CD4-positive, alpha-beta T cell (primary cell): ENCODE measurements at places on chromosomes 13 and 19. TPM values are rescaled to one million over a fixed set of nuclear protein-coding genes. Genes with fewer than 3 reads are reported as not detected.

DNA sequence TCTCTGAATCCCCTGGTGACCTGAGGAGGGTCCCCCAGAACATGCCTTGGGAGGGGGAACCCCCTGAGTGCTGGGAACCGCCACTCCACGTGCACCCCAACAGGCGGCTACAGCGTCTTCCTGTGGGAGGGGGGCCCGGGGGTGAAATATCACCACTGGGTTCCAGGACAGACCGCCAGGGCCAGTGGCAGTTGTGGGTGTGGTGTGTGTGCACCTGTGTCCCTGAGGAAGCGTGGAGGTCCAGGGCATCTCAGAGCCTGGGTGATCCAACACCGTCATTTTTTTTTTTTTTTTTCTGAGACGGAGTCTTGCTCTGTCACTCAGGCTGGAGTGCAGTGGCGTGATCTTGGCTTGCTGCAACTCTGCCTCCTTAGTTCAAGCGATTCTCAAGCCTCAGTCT, 4.2 kb downstream of the ADGRE5 start:
- DNase-seq, result peak; percentile 60

DNA sequence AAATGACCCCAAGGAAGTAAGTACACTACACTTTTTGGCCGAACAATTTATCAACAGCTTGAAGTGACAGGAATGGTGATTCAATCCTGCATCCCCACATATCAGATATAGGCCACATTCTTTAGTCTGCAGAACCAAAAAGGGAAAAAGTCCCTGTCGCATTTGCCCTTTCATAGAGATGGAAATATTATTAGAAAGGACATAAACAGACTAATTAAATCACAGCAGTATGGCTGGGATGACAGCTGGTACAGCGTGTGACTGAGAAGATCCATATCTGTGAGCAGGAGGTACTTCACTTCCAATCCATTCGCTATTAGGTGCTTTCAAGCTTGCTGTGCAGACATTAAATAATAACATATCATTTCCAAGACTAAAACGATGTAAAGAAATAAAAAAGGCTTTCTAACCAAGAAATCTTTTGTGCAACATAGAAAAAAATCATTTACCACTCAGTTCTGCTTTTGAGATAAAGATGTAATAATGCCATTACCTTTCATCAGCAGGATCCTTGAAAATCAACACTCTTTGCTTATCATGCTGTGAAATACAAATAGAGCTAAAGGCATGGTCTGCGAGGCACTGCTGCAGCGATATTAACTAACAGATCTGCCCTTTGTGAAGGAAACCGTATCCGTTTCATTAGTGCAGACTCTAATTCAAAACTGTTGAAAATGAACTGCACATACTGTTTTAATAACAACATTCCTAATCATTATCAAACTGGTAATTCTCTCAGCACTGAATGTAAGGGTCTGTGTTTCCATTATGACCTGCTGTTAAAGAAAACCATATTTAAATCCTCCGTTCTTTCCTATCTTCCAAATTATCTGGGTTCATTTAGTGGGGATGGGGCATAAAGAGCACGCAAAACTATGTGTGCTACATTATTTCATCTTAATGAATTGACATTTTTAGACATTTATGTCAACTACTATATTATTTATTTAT, 245.6 kb downstream of the DACH1 start:
- no peak for DNase-seq

DNA sequence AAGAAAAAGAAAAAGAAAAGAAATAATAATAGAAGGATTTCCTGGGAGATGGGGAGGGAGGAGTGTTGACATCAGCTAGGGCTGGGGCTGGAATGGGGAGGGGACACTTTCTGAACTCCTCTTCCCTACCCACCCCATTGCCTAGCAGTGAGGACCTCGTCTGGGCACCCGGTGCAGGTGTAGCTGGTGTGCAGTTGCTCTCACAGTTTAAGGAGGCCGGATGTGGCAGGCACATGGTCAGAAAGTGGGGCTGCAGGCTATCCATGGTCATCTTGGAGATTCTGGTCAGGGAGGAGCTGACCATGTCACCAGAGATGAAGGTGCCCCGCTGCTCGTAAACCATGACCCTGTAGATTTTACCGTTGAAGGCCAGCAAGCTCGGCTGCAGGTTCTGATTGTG, 8.5 kb upstream of the TUBB4A start:
- DNase-seq, result no peak

The RXFP2 gene
- total RNA-seq, result not detected

The OVOL3 gene
- not detected for total RNA-seq

DNA sequence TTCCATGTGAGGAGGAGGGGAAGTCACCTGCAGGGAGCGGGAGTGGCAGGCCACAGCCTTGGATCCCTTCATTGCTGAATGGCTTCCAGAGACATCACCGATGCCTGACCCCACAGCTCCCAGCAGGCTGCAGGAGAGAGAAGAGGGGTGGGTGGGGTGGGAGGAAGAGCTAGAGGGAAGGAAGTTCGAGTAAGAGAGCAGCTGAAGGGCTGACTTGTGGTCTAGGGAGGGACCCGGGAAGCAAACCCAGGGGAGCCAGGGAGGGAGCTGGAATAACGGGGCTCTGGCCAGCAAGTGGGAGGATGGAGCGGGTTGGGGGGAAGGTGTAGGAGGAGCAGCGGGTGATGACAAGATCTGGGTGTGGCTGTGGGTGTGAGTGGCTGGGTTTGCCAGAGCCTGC, 229.8 kb upstream of the MAB21L1 start:
- no peak for DNase-seq

DNA sequence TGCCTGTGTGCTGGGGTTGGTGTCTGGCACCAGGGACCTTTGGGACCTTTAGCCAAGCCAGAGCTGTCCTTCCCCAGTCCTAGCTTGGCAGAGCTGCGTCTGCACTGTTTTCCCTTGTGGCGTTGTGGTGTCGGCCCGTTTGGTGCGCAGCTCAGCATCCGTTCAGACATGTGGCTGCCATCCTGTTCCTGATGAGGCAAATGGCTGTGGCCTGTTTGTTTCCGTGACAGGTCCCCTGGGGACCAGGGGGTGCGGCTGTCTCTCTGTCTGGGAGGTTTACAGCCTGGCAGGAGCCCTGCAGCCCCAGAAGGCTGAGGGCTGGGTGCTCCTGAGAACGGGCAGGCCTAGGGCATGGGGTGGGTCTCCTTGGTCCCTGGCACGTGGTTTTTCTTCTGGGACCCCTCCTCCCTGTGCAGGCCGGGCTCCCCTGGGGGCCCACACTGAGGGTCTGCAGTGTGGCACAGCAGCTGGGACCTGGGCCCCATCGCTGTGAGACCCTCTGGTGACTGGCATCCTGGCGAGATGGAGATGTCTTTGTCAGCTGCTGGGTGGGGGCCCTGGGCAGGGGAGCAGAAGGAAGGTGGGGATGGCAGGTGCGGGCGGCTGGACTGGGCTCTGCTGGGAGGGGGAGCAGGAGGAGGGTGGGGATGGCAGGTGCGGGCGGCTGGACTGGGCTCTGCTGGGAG, 4.0 kb downstream of the SPPL2B start:
- DNase-seq, result peak; percentile 73

DNA sequence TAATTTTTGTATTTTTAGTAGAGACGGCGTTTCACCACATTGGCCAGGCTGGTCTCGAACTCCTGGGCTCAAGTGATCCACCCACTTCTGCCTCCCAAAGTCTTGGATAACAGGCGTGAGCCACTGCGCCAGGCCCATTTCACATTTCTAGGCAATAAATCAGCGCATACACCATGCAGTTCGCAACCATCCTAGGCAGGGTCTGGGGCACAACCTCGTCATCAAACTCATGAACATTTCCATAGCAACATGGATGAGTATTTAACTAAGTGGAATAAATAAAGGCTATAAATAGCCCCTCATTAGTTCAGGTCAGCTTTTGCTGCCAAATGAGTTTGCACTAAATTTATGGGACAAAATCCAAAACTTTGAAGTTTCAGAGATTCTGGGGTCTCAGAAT, 8.2 kb downstream of the MEIS3 start:
- no peak for DNase-seq

GRCh38 chr19:32691952-32692726, 518 bp downstream of the NUDT19 start:
- peak; percentile 32 for DNase-seq

DNA sequence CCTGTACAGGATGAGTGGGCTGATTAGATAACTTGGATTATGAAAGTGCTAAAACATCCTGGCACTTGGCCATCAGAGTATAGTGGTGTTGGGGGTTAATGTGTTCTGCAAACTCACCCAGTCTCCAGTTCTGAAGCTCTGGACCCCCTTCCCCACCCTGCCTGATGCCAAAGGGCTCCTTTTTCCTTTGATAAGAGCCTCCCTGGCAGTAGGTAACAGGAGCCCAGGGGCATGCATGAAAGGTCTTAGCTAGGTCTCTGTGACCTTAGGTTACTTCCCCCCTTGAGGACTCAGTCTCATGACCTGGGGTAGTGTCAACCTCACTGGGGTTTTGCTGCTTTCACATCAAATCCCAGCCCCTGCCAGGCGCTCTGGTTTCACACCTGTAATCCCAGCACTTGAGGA, 2.5 kb downstream of the RPS28 start:
- DNase-seq, result no peak

The SIGLEC14 gene
- 1.3 TPM for total RNA-seq

The ZNF728 gene
- total RNA-seq, result not detected

DNA sequence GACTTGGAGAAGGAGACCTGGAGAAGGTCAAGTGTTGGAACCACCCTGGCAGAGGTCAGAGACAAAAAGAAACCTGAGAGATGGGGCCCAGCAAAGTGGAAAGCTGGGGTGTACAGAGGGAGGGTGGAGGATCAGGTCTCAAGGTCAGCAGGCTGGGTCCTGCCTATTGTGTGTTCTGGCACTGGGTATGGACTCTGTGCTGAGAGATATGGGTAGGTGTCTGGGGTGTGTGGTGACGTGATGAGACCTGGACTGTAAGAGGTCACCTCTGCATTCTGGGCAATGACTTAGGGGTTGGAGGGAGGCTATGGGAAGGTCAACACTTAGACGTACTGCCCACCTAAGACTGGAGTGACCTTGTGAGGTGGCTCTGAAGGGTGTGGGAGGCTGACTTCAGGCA, 88.1 kb downstream of the SCGB2B2 start:
- DNase-seq, result no peak

DNA sequence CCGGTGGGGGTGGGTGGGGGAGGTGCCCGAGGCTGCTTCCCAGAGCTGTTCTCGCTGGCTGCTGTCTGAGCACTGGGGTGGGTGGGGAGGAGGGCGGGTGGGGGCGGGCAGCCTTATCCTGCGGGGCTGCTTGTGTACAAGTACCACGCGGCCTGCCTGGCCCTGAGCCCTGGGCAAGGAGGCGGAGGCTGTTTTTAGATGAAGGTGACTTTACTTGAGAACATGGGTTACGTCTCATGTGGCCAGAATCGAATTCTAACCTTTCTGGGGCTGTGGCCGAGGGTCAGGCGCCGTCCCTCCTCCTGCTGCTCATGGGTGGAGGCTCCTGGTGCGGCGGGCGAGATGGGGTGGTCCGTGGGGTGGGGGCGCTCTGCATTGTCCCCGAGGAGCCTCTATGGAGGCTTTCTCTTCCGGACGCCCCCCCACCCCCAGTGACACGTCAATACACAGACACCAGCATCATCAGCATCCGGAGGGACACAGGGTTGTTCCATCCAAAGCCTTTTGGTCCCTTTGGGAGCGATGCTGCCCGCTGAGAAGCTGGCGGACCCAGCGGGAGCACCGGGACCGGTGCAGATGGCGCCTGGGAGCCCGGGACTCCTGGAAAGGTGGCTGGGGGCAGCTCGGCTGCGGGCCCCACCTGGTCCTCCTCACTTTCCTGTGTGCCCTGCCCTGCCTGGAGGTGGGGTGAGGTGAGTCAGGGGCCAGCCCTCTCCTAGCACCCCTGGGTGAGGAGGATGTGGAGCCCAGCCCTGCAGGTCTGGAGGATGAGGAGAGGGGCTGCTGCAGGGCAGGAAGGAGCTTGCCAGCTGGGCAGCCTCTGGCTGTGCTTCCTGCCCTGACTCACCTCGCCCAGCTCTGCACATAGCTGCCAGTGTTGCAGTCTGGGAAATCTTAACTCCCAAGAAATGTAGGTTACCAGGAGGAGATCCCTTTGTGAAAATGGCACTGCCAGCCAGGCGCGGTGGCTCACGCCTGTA, 3.4 kb downstream of the BSG start:
- DNase-seq, result no peak

DNA sequence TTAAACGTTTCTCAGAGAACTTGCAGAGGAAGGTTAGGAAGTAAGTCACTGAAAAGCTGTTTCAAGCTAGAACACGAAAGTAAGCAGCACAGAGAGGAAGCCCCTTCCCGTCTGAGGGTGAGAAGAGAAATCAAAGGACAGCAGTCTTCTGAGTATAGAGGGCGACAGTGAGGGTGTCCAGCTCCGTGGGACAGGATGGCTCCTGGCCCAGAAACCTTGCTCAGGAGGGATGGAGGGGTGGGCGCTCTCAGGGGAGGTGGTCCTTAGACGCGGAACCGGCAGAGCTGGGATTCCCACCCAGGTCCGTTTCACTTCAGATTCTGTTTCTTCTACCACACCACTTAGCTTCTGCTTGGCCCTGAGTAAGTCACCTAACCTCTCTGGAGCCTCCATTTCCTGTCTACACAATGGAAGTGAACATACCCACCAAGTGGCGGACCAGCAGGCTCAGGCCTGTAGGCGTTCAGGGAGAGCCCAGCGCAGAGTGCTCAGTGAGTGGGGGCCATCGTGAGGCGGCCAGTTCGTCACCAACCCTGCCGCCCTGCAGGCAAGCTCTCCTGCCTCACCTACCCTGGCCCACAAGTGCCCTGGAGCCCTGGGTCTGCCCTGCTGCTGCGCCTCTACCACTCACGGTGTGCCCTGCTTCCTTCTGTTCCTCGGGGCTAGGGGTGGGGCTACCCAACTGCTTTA, 5.5 kb upstream of the RSPH6A start:
- DNase-seq, result no peak

The OR7C1 gene
- total RNA-seq, result not detected

DNA sequence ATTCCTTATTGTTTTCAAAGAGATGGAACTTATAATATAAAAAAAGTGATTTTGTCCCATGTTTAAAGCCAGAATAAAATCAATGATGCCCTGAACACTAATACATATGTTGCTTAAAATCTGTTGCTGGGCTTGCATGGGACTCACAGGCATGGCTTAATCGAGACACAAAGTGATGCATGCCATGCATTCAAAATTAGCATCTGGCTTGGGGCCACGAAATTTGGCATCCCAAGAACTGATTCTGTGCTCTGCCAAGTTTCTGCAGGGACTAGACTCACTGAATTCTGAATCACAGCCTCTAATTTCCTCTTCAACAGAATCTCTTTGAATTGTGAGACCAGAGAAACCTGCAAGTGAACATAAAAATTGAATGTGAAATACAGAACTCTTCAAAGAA, 109.2 kb downstream of the PCDH17 start:
- DNase-seq, result no peak

The SHD gene
- 0.64 TPM for total RNA-seq

GRCh38 chr19:5128251-5128935, 159.5 kb downstream of the KDM4B start:
- DNase-seq, result no peak

- DNase-seq, result peak; percentile 45
Measured at GRCh38 chr19:38564981-38565690, 52.6 kb downstream of the MAP4K1 start.

DNA sequence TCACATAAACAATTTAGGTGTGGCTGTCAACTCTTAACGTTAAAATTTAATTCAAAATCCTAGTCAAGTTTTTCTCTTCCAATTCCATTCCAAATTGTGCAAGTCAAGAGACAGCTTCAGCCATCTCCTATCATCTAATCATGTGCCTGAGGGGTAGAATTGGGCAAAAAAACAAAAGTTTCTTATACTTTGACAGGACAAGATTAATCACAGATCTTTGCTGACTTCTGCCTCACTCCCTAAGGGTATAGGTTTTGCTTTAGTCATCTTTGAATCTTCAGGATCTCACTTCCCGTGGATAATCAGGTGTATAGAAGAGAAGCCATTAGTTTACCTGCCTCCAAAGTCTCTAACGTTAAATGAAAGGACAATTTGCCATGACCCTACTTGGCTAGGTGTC, 24.6 kb downstream of the RNF17 start:
- no peak for DNase-seq
